Esophagus muscularis mucosa (tissue), 4 donors: ENCODE measurements at places on chromosomes 5 and 9. TPM values are rescaled to one million over a fixed set of nuclear protein-coding genes. Genes with fewer than 3 reads are reported as not detected.

Gene TERT
- total RNA-seq = not detected

DNA sequence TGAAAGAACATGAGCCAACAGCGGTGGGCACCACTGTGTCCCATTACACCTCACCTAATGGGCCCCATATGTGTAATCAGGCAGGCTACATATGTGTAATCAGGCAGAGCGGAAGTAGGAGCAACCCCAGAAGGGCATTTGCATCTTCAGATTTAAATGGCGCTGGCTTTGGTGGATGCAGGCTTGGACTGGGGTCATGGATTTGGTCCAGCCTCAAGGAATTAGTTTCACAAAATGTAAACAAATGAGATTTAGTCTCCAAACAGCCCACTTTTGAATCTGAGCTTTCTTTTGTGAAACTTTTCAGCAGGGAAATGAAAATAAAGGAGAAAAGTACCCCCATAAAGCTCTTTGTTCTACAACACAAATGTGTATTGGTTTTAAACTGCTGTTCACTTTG, 161.3 kb downstream of the LPAR1 start:
- no peak for DNase-seq

DNA sequence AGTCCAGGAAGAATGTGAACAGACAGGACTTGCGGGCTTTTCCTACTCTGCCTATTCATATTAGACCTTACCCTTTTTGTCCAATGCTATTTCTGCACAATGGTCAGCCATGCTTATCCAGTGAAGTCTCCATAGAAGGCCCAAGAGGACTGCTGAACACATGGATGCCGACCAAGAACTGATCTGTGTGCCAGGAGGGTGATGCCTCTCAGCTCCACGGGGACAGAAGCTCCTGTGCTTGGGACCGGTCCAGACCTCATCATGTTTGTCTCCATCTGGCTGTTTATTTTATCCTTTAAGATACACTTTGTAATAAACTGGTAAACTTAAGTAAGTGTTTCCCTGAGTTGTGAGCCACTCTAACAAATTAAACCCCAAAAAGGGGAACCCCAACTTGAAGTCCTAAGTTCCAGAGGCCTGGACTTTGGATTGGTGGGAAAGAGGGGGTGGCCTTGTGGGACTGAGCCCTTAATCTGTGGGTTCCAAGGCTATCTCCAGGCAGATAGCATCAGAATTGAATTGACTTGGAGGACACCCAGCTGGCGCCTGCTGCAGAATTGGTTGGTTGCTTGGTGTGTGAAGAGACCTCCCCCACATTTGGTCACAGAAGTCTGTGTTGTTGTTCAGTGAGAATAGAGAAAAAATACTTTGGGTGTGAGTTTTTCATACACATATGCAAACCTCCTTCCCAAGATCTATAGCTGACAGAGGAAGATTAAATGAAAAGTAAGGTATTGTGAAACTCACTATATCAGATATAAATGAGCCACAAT, 57.9 kb upstream of the ANKH start:
- DNase-seq = no peak

DNA sequence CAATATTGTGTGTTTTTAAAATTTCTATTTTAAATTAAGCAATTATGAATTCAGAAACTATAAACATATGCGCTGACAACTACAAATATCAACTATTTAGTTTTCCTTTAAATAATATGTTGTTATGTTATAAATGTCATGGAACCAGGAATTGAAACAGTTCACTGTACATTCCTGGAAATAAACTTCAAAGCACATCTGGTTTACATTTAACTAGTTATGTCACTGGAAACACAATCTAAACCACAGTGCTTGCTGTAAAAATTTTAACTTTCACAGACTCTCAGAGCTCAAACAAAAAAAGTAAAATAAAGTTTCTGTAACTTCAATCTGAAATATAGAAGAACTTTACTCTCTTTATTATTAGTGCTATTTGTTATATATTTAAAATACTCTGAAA, 179.2 kb downstream of the FBN2 start:
- no peak for DNase-seq

Gene SHISAL2B
- not detected for total RNA-seq

Gene ADGRD2
- not detected for total RNA-seq

DNA sequence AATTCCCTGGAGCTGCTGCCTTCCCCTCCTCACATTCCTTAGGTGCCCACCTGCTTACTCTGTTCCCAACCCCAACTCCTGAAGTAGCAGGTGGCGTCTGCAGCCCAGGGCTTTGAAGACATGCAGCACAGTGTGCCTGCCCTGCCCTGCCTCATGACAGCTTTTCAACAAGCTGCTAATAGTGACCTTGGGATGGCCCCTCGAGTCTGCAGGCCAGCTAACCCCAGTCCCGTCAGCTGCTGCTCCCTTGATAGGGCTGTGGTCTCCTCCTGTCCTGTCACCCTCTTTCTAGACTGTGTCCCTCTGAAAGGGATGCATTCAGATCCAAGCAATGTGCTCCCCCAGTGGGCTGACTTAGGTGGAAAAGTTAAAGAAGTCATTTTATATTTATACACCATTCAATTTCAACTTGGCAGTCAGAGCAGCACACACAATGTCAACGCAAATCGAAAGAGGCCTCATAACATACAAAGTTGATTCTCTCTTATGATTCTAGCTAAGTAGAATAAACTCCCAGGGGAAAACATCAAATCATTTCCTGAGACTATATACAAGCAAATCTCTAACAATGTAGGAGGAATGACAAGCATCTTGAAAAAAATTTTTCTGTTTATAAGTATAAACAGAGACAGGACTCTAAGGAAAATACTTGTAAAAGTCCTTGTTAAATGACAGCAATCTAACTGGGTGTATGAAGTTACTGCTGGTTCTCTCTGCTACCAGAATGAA, 37.9 kb downstream of the ADRB2 start:
- DNase-seq = no peak

Gene DDX4
- not detected for total RNA-seq

- DNase-seq = no peak
Observed at GRCh38 chr5:69238760-69239251, 4.1 kb downstream of the CDK7 start.

Gene F2R
- 13.7 TPM for total RNA-seq

GRCh38 chr9:124298646-124299235, 41.0 kb downstream of the NEK6 start:
- no peak for DNase-seq

GRCh38 chr9:75054368-75055001, 26.4 kb upstream of the CARNMT1 start:
- DNase-seq = no peak

Gene CATSPER3
- total RNA-seq = not detected

Gene IL17B
- total RNA-seq = 2.5 TPM
